ENCODE measurements at places on chromosomes 16 and 17. TPM values are rescaled to one million over a fixed set of nuclear protein-coding genes. Genes with fewer than 3 reads are reported as not detected.

The DNAI2 gene
- total RNA-seq, result 1.4 TPM

The LGALS9 gene
- total RNA-seq, result 46.3 TPM

The CENPV gene
- 54.9 TPM for total RNA-seq

The TEFM gene
- 9.0 TPM for total RNA-seq

The SSH2 gene
- total RNA-seq, result 46.8 TPM

The NPTX1 gene
- 6.1 TPM for total RNA-seq

The SLC39A11 gene
- 26.4 TPM for total RNA-seq

The KRT28 gene
- not detected for total RNA-seq

The SOX15 gene
- total RNA-seq, result 0.34 TPM

The SLC7A6OS gene
- 21.9 TPM for total RNA-seq

The MT1M gene
- 0.91 TPM for total RNA-seq

The ICAM2 gene
- total RNA-seq, result 49.9 TPM

The PRSS22 gene
- not detected for total RNA-seq

The KIF2B gene
- total RNA-seq, result not detected

The KRT33B gene
- total RNA-seq, result not detected

The TUBG2 gene
- 11.2 TPM for total RNA-seq

The MEIOC gene
- not detected for total RNA-seq

The NGFR gene
- total RNA-seq, result 0.28 TPM

The DYNC1LI2 gene
- 60.0 TPM for total RNA-seq

The TTYH2 gene
- total RNA-seq, result 5.3 TPM

The CHD9NB gene
- 0.19 TPM for total RNA-seq

The ST6GALNAC2 gene
- 1.0 TPM for total RNA-seq

The CSH2 gene
- not detected for total RNA-seq

The NME3 gene
- 55.0 TPM for total RNA-seq

The MAP2K6 gene
- total RNA-seq, result 2.2 TPM

The GIT1 gene
- 45.0 TPM for total RNA-seq

The ENPP7 gene
- total RNA-seq, result not detected

The ARSG gene
- 24.6 TPM for total RNA-seq

The TP53TG3E gene
- not detected for total RNA-seq

The NACA2 gene
- not detected for total RNA-seq

The BEAN1 gene
- not detected for total RNA-seq

The P2RX1 gene
- total RNA-seq, result 2.3 TPM
